Lung microvascular endothelial cell (primary cell): ENCODE measurements at places on chromosomes 16 and 17. TPM values are rescaled to one million over a fixed set of nuclear protein-coding genes. Genes with fewer than 3 reads are reported as not detected.

TBX2 gene
- total RNA-seq = under 0.01 TPM in 2 replicates

MYL4 gene
- 0.40 and 0.65 TPM in 2 replicates for total RNA-seq

GRIN2C gene
- total RNA-seq = under 0.01 TPM in 2 replicates

PHF12 gene
- total RNA-seq = 4.1 and 6.5 TPM in 2 replicates

CCL4 gene
- not detected in 2 replicates for total RNA-seq
